ENCODE measurements at places on chromosomes 3 and 15.

DNA sequence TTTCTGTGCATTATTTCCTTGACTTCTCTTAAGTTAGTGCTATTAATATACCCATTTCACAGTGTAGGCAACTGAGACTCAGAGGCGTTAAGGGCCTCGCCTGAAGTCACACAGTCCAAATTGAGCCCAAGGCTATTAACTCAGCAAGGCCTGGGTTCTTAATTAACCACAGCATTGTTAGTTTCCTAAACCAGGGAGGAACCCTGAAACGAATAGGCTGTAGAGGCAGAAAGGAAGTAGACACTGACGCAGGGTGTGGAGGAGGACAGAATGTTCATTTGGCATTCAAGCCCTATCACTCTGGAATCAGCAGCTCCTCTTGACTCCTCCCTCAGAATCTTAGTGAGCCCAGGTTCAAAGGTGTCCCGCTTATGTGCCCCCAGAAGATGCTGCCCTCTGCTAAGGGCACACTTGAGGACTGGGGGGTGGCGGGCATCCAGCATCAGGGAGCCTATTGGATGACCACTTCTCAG is 13.9 kb downstream of the ARHGEF3 start:
- no peak for DNase-seq

GRCh38 chr15:51374131-51374530 is 32.7 kb downstream of the GLDN start:
- DNase-seq = no peak

- DNase-seq = peak; percentile 38
Observed at GRCh38 chr3:33664195-33664594, 53.9 kb downstream of the CLASP2 start.

- no peak for DNase-seq
Observed at GRCh38 chr15:94442480-94442879, 211.1 kb downstream of the MCTP2 start.

DNA sequence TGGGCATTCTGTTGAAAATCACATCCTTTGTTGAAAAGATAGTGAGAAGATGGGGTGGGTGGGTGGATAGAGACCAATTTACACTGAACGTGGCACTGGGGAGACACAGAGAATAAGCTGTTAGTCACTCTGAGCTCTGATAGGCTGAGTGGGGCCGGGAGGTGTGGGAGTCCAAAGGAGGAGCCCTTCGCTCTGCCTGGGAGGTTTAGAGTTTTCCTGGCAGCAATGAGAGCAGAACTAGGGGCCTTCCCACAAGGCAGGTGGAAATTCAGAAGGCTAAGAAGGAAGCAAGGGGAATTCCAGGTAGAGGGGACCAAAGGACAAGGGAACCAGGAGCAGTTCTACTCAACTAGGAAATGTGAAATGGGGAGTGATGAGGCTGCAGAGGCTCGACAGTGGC is 272.7 kb downstream of the RPLP1 start:
- no peak for DNase-seq

DNA sequence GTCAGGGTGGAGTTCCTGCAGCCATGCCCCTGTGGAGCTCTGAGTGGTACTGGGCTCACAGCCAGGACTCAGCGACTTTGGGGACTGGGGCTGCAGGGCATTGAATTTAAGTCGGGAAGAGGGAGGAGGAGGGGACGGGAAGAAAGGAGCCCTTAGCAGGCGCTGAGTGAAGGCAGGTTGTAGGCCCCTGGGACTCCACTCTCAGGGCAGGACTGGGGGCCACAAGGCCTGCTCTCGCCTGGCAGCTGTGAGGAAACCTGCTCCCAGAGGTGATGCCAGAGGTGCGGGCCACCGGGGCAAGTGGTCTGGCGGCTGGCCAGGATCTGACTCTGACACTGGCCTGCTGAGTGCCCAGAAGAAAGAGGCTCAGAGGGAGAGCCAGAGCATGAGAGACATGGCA is 73.5 kb downstream of the EPHB3 start:
- no peak for DNase-seq
